Choroid plexus epithelial cell (primary cell): ENCODE measurements at places on chromosomes 2 and 18.

DNA sequence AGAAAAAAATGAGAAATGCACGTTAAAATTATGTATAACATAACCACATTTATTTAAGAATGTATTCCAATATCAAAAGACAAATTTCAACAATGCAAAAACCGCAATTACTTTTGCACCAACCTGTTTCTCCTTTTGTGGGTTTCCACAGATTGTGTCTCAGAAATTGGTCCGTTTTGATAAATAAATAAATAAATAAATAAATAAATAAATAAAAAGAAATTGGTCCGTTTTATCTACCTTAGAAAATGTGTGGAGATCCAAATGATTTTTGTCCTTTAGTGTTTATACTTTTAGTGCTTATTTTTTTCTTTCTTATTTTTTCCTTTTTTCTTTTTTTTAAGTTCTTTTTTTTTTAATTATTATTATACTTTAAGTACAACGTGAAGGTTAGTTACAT lies 1682.2 kb upstream of the TMEFF2 start:
- DNase-seq: no peak

GRCh38 chr2:158546412-158547144 lies 89.8 kb downstream of the PKP4 start:
- peak; percentile 18 for DNase-seq

DNA sequence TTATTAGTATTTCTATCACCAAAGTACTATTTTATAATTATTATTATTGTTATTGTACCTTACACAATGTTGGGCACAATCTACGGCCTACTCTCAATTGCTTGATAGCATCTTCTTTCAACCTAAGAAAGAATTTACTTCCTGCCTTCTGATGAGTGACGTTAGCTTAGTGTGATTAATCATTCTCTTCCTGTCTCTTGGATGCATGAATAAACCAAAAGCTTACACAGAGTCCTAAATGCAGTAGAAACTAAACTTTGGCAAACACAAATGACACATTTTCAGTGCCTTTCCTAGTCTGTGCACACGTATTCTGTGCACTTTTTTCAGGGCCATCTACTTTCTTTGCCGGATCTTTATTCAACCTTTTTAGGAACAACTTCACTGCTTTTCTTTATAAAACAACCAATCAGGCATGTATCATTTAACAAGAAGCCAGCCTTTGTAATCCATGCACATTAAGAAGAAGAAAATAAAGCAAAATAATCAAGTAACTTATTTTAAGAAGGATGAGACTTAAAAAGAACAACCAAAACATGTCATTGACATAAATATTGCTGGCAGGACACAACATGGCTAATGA lies 19.1 kb downstream of the TRAK2 start:
- peak; percentile 72 for DNase-seq

DNA sequence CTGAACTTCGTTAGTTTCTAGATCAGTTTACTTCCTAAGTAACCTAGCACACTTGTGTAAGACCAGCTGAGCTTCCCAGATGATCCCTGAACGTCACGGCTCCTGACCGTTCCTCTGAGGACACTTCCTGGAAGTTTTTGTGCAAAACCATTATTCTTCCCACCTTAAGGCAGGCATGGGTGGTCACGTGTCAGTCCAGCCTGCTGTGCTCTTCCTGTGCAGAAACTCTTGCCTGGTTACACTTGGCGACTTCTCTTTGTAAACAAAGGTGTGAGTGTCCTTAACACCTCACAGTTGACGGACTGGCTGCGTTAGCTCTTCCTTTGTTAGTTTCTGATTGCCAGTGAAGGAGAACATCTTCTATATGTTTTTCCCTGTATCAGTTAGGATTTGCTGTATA lies 118.3 kb downstream of the SH3RF3 start:
- DNase-seq: no peak

- DNase-seq: no peak
These were observed 10.8 kb downstream of the DLGAP1 start for GRCh38 chr18:4444306-4444705.

GRCh38 chr2:228522276-228522675 lies 340.8 kb upstream of the SPHKAP start:
- no peak for DNase-seq

DNA sequence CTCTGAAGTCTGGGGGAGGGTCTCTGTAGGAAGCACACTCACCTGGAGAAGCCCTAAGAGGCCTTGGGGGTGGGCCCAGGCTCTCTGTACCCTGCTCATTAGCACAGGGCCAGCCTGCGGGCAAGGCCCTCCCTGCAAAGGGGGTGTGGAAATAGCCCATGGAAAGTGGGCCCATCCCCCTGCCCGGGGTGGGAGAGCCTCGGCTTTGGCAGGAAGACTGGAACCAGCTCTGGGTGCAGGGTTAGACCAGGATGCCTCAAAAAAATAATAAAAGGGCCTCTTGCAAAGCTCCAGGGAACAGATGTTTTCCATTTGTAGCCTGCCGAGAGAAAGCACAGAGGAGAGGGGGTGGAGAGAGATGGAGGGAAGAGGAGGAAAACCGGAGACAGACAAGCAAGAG lies 98.7 kb downstream of the STPG4 start:
- DNase-seq: peak; percentile 70

GRCh38 chr18:23689031-23689615 lies at the start of gene LAMA3:
LAMA3 (plus strand) TSS chr18:23689453; CDS start chr18:23689684, 231 bp downstream.
- DNase-seq: peak; percentile 18

- DNase-seq: no peak
These were observed 219.7 kb downstream of the NDUFA10 start for GRCh38 chr2:239805414-239805813.

GRCh38 chr2:128305555-128306080 lies 13.1 kb downstream of the HS6ST1 start:
- DNase-seq: no peak

DNA sequence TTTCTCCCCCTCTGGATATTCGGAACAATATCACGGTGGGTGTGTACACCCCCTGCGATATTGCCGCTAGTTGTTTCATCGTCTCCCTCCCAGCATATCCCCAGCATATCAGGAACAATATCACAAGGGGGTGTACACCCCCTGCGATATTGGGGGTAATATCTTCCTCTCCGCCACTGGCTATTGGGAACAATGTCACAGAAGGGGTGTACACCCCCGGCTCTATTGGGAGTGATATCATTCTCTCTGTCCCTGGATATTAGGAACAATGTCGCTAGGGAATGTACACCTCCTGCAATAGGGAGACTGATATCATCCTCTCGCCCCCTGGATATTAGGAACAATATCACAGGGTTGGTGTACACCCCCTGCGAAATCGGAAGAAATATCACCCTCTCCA lies 1932.0 kb downstream of the SUCLG1 start:
- DNase-seq: no peak

- DNase-seq: no peak
These were observed 143.7 kb downstream of the LRATD1 start for GRCh38 chr2:14776216-14776615.

DNA sequence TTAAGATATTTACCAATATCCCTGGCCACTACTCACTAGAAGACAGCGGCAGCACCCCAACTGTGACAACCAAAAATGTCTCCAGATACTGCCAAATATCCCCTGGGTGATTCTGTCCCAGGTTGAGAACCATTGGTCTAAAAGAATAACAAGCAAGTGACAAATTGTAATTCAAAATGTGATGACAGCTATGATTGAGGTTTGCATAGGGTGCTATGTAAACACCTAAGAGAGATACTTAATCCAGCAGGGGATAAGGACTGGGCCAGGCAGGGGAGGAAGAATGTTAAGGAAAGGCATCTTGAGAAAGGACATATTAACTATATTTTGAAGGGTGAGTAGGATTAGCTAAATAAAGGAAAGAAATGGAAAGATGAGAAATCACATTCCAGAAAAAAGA lies 38.0 kb upstream of the ENOSF1 start:
- DNase-seq: no peak

GRCh38 chr18:9323750-9324445 lies 10.7 kb upstream of the TWSG1 start:
- DNase-seq: peak; percentile 75

DNA sequence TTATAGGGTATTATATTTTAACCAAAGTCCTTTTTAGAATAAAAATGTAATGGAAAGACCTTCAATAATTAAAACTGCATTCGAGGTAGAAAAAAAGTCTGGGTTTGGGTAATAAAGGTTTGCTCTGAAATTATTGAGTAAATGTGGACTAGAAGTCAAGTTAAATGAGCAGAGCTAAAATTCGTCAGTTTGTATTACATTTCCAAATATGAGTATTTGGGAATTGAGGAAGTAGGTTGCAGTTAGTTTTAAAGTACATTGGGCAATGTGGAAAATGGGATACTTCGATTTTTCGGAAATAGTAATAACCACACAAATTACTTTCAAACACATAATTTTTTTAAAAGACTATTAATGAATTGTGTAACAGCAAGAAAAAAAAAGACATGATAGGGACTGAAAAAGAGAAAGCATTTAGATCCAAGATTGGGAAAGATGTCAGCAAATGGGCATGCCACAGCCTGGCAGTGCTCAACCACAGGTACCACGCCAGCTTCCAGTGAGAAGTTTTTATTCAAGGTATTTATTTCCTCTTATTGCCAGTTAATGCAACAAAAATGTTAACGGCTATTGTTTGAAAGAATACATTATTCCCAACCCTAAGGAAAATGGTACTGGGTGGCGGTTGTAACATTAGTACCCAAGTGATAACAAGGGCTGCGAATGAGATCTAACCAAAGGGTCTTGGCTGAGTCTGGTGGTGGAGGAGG lies 50.0 kb downstream of the TTC39C start:
- no peak for DNase-seq

GRCh38 chr2:85436836-85437487 lies 18.4 kb downstream of the SH2D6 start:
- DNase-seq: peak; percentile 22

- DNase-seq: no peak
These were observed 246.2 kb upstream of the ID2 start for GRCh38 chr2:8435608-8436007.

DNA sequence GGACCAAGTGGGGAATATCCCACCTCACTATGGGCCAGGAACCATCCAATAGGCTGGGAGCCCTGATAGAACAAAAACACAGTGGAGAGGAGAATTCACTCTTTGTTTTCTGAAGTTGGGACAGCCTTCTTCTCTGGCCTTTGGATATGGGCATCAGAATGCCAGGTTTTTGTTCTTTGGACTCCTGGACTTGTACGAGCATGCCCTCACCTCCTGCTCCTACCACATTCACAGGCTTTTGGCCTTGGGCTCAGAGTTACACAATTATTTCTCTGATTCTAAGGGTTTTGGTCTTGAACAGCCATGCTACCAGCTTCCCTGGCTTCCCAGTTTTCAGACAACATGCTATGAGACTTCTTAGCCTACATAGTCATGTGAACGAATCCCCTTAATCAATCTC lies 732.9 kb upstream of the VRK2 start:
- no peak for DNase-seq

DNA sequence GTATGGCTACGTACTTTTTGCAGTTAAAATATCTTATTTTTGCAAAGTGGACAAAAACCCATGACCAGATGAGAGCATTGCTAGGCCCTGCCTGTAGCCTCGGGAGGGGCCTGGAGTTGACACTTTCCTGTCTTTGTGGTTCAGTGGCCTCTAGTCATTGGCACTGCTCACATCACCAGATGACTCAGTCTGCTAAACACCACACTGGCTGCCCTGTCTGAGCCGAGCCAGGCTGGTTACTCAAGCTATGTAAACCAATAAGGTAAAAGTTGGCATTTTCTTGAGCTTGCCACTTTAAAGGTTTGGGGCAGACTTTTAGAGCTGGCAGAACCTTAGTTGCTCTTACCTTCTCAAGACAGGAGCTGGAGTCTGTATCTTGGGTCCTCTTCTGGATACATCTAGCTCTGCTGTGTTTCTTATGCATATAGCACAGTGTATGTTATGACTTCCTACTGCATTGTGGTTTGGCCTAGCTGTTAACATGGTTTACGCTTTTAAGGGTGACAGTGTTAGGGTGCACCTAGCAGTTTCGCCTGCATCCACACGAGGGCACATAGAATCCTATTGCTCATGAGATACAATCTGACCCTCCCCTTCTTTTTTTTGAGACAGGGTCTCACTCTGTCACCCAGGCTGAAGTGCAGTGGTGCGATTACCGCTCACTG lies 76.4 kb downstream of the AP1S3 start:
- DNase-seq: peak; percentile 61

DNA sequence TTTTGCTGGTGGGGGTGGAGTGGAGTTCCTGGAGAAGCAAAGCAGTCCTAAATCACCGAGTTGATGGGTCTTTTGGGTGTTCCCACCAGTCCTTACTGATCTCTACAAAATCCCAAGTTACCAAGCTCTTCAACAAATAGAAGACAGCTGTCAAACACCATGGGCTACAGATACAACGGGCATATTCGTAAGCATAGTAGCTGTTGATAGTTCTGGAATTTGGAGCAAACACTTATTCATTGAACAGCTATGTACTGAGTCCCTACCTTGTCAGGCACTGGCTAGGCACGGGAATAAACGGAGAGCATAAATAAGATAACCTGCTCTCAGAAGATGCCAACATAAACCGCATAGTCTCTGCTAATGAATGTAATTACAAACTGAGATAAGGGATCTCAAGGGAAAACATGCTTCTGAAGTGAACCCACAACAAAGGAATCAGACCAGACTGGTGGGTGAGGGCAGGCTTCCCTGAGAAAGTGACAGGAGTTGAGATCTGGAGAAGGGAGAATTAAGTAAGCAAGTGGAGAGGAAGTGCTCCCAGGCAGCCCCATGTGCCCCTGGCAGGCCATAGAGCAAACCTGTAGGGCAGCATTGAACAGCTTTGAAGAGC lies 947 bp upstream of the ANKRD44 start:
- peak; percentile 24 for DNase-seq

DNA sequence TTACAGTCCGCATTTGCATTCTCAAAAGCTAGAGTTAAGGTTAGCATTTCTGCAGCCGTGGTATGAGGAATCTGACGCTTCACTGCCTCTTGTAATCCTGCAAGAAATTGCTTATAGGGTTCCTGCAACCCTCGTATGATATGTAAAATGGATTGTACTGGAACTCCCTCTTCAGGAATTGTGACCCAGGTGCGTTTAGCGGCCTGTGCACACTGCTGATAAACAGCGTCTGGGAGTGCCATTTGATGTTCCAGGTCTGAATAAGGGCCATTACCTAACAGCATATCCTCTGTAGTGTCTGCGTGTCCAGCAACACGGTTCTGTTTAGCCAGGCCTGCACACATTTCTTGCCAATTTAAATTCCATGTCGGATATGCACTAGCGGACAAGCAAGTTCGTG lies 42.5 kb downstream of the CXCR4 start:
- DNase-seq: no peak

DNA sequence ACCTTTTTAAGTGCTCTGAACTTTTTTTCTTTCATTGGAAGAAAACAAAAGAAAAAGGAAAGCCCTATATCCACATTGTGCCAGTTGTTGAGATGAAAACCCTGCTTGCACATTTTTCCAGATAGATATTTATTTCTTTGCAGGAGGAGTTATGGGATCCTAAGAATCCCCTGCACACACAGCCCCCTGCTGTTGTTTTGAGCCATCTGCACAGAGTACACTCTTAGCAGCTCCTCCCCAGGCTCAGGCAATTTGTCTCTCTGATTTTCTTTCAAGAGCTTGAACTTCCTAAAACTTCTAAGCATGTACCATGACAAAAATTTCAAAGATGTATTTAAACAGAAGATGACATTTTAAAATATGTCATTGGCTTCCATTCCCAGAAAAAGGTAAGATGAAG lies 436.9 kb downstream of the METTL4 start:
- peak; percentile 47 for DNase-seq
